Spinal cord (tissue), 10 donors: ENCODE measurements at places on chromosomes 1 and 21.

DNA sequence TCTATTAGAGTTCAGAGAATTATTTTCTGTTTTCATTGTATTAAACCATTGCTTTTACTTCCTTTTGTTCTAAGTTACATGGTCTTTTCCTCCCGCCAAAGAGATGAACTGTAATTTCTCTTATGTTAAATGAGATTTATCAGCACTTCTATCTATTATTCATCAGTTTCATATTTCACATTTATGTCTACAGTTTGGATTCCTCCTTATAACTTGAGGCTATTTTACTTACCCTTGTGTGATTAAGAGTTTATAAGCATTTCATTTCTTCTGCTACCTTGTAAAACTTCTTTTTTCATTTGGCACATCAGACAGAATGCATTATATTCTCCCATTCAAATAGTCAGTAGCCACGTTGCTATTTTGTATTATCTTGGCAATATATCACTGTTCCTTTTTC lies 248.2 kb downstream of the PLA2G4A start:
- no peak for DNase-seq

DNA sequence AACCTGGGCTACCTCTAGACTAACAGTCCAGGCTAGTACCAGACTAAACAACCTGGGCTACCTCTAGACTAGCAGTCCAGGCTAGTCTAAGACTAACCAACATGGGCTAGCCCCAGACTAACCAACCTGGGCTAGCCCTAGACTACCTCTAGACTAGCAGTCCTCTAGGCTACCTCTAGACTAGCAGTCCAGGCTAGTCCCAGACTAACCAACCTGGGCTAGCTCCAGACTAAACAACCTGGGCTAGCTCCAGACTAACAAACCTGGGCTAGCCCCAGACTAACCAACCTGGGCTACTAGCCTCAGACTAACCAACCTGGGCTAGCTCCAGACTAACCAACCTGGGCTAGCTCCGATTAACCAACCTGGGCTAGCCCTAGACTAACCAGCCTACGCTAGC lies 2.0 kb downstream of the TFF2 start:
- DNase-seq = no peak

GRCh38 chr1:31787261-31787660 lies 23.1 kb upstream of the ADGRB2 start:
- DNase-seq = no peak

DNA sequence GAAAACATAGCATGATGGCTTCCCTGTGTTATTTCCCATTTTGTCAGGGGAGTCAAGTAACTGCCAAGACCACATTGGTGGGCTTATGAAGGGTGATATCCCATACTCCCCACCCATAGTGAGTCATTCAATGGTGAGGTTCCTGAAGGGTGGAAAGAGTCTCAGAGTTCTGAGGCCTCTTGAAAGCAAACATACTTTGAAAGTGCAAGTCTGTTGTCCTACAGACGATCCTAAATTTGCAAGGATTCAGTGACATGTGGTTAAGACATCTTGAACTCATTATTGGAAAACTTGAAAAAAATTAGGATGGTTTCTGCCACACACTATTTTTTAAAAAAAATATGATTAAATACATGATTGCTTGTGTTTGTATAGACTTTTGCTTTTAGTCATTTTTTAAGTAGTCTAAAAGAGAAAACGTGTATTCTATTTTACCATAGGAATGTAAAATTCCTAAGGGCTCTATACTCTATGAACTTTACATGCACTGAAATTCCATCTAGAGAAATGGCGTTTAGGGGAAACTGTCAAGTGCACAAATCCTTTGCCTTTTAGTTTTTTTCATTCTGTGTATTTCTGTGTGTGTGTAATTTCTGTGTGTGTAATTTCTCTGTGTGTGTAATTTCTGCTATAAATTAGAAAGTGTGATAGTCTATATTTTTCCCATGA lies 225.5 kb upstream of the ADAMTS5 start:
- DNase-seq = no peak

DNA sequence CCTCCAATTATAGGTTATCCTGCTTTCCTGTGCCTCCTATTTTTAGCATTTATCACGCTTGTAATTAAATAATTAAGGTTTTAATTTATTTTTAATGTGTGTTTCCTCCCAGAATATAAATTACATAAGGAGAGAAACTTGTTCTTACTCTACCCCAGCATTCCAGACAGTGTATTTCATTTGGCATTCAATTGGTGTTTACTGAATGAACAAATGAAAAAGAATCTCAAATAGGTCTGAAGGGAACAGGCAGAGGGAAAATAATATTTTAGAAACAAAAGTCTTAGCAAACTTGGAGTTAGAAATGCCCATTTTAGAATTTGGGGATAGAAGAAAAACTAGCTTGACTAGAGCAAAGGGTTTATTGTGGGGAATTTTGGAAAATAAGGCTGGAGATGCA lies 9.9 kb upstream of the RSRP1 start:
- no peak for DNase-seq

DNA sequence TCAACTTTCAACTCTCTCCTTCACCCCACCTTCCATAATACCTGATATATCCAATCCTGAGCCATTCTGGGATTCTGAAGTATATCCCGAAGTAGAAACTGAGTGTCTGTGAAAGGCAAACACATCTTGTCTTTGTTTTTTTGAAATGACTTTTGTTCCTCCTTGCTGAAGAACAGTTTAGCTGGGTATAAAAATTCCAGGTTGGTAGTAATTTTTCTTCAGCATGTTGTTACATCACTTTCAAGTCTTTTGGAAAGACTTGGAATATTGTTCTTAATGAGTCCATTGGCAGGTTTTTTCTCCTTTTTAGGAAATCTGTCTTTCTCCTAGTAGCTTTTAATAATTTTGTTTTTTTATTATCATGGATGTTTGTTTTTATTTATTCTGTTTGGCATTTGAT lies 32.7 kb downstream of the CRYAA start:
- DNase-seq = no peak

DNA sequence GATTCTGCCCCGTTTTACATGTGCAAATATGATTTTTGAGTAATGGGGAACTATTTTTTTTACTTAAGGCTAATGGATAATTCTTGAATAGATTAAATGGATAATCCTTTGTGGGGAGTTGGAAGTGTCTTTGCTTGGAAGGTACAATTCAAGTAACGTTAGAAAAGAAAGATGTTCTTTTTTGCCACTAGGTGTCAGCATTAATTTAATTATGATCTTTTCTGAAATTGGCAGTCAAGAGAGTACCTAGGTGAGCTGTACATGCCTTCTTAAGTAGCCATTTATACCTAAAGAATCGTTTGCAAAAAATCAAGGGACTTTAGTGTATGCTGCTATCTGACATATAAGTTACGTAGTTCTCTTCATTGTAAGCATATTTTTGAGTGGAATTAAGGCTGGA lies 2.2 kb downstream of the FBXO28 start:
- no peak for DNase-seq

DNA sequence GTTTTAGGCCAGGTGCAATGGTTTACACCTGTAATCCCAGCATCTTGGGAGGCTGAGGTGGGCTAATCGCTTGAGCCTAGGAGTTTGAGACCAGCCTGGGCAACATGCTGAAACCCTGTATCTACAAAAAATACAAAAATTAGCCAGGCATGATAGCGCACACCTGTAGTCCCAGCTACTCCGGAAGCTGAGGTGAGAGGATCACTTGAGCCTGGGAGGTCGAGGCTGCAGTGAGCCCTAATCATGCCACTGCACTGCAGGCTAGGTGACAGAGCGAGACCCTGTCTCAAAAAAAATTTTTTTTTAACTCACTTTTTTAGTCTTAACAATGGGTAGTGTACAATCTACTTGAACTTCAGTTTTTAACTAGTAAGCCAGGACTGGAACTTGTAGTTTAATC lies 137.5 kb downstream of the HS2ST1 start:
- DNase-seq = no peak

DNA sequence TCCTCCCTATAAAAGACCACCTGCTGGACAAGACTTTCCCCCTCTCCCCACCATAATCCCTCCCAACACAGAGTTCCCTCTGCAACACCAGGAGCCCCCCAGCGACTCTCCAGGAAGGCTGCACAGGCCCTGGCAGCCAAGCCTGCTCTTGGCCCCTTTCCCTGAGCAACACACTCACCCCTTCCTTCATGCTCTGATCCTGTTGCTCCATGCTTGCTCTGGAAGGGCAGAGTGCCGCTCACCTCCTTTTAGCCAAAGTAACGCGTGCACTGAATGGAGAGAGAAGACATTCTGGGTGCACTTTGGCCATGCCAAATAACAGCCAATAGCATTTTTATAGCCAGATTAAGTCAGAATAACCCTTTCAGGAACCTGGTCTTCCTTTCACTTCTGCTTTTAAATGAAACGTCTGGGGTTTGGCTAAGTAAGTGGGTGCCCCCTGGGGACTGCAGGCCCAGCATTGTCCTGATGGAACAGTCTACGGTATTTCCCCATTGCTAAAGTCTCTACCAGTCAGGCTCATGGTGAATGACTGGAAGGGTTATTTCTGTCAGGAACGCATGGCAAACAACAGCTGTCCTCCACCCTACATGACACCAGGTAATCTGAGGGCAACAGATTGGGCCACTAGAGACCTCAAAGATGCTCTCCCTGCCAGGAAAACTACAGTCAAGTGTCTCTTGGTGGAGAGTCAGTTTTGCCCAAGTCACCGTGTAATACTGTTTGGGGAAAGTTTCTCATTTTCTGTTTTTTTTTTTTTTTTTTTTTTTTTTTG lies at the start of gene SLC2A5:
Gene SLC2A5, minus strand, starts transcription at position 310 of the 775 bp plus-strand sequence. Its CDS starts 99 bp downstream, at position 211.
- no peak for DNase-seq

DNA sequence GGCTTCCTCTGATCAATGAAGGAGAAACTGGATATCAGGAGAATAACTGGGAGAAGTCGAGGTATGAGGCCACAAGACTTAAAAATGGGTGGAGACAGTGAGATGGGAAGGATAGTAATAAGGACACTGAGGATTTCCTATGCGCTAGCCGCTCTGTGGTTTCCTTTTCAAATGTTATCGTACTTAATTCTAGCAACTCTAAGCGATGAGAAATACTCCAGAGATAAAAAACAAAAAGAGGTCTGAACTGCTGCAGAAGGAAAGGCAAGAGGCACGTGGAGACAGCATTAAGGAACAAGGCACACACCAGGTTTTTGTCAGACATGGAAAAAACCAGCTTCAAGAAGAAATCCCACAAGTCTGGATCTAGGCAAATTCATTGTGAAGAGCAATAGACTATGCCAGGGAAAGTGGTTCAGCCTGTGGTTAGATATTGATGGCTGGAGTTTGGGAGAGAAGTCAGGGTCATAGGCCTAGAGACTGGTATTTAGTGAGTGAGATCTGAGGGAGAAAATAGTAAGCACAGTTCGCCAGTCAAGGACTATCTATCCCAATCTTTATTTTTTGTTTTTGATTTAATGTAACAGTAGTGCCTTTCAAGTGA lies 5.3 kb downstream of the CLCA2 start:
- no peak for DNase-seq

DNA sequence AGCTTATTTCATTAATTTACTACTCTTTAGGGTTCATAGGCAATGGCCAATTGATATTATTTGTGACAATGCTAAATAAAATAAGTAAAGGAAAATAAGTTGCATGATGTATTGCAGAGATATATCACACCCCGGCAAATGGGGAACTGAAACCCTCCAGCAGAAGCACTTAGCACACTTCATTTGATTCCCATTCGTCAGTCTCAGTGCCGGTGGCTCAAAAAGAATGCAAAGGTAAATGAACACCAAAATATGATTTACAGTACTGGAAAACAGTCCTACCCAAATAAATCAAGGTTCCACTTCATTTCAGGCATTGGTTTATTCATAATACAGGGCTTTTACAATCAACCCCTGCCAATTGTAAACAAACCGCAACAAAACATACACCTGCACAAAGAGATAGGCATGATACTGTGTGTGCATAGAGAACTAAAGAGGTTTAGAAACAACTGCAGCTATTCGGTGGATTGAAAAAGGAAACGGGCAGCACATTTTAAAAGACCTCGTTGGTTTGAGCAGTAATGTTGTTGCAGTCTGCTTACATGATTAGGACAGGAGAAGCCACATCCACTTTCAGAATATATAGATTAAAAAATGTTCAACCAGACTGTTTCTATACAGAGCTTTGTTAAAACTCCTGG lies 1019.2 kb downstream of the TTLL7 start:
- DNase-seq = no peak

DNA sequence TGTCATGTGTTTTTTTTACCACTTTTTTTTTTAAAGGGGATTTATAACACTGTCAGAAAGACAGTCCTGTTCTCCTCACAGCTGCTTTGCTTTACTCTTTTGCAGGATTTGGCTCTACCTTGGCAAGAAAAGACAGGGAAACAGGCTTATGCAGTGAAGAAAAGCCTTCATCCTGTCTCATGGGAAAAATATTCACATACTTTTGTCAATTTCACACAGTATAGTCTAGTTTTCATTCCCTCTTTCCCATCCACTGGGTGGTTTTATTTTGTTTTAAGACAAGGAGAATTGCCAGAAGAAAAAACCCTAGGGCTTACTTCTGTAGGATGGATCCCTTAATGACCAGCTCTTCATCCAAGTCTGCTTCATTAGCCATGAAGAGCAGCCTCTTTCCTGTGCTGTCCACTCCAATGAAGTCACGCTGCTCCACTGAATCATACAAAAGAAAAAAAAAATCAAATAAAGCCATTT lies 60.0 kb downstream of the EIF2B3 start:
- peak; percentile 33 for DNase-seq

DNA sequence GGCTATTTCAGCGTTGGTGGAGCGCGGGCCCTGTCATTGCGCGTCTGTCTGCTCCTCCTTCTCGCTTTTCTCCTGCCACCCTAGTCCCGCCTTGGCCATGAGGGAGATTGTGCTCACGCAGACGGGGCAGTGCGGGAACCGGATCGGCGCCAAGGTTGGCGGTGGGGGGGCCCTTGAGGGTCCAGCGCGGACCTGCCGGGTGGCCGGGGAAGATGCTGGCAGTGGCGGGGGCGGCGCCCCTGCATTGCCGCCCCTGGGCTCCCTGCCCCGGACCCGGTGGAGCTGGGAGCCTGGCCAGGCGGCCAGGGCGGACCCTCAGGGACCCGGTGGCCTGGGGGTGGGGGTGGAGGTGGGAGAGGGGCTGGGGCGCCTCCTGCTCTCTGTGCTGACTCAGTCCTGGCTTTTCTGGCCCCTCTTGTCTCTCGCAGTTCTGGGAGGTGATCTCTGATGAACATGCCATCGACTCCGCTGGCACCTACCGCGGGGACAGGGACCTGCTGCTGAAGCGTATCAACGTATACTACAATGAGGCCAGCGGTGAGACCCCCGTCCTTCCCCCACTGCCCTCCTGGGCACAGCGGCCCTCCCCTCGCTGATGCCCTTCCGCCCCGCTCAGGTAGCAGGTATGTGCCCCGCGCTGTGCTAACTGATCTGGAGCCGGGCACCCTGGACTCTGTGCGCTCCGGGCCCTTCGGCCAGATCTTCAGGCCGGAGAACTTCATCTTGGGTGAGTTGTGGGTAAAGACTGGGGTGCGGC lies 58.3 kb upstream of the MAP1LC3C start:
- no peak for DNase-seq

- DNase-seq = no peak
Observed at GRCh38 chr1:157834430-157834829, 7.2 kb downstream of the CD5L start.

DNA sequence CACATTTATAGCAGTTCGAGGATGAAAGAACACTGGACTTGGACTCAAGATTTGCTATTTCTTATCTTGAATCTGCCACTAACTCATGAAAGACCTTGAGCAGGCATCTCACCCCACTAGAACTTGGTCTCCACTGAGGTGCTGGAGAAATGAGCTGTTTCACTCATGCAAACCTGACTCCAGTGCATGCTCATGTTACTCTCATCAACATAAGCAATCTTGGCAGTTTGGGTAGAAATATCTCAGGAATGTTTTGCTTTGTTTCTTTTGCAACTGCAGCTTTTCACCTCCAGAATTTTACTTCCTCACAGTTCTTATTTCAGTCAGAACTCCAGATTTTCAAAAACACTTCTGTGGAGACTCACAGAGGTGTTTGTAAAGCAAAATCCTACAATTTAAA lies 46.2 kb upstream of the DAB1 start:
- DNase-seq = no peak
